SK-N-MC (cell line): ENCODE measurements at places on chromosomes 2 and 18.

DNA sequence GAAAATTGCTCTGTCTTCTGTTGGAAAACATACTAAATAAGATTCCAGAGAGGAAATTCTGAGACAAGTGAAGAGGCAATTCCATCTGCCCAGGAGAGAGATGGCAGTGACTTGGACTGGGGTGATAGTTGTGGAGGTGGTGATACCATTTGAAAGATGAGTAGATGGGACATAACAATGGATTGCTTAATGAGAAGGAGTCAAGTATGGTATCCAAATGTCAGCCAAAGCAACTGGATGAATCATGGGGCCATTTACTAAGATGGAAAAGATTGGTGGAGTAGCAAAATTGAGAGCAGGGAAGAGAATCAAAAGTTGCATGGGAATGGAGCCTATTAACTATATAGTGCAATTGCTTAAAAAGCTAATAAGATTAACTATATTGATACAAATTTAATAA lies 222.1 kb downstream of the ETAA1 start:
- DNase-seq: no peak

- no peak for DNase-seq
Observed at GRCh38 chr18:13835202-13835601, 11.3 kb downstream of the MC5R start.

DNA sequence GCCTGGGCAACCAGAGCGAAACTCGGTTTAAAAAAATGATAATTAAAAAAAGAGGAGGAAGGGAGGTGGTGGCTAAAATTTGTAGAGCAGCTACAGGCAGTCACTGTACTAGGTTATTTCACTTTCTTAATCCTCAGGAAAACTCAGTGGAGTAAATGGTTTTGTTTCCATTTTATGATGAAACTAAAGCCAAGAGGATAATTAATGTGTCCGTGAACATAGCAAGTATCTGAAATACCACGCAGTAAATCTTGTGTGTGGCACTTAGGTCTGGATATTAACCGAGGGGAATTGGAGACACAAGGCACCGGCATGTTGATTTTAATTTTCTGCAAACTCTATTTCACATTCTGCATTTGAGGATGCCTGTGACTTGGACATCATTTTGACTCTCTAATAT lies 14.5 kb downstream of the SH3BP4 start:
- DNase-seq: no peak

DNA sequence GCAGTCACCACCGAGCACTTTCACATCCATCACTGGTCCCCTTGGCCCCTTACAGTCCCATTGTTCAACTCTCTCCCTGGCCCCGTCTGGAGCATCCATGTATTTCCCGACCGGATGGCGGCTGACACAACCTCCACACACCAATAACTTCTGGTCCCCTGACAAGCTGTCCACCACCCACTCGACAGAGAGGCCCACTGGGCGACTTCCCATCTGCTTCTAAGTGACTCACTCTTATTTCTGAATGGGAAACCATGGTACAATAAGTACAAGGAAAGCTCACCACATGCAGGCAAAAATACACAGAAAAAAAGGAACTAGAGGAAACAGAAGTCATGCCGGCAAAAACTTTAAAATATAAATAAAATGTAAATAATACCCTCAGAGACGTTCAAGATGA lies 82.9 kb upstream of the RAB12 start:
- no peak for DNase-seq

DNA sequence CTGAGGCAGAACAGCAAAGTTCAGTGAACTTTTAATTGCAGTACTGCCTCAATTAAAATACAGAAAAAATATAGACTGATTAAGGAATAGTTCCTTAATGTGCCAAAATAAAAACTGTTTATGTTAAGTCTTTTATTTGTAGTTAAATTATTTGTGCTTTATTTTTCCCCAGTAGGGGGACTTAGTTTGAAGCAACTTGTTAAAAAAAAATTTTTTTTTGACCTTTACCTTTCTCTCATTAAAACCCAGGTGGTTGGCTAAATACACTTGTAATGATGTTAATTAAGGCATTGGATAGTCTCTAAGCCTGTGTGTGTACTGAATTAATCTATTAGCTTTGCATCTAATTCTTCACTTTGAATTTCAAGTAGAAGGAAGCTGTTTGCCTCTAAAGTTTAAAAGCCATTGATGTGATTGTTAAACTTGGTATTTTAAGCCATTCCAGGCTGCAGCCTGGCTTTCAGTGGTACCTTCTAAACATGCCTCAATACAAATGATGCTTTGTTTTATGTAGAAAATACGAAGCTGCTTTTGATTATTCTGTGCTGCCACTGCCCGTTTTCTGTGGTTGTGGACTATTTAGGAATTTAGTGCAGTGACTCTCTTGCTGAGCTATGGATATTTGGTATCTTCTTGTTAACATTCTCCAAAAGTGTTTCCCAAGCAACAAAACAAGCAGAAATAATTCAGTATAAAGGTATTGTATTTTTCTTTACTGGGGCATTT lies 102.9 kb downstream of the TANC1 start:
- DNase-seq: no peak

DNA sequence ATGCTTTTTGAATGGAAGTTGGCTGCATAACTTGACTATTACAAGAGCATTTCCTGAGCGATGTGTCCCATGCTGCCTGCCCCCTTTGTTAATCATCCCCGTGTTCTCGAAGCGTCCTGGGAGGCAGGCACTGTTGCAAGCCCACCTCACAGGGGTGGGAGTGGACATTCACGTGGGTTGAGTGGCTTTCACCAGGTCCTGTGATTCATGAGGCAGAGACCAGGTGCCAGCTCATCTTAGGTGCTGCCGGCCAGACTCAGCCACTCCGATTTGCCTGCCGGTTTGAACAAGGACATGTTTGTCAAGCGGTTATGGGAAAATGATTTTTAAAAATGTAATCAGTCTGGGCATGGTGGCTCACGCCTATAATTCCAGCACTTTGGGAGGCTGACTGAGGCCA lies 112.5 kb downstream of the ZNF532 start:
- DNase-seq: no peak

- no peak for DNase-seq
Observed at GRCh38 chr2:68283419-68283812, 31.1 kb upstream of the PPP3R1 start.

GRCh38 chr18:55331301-55331700 lies 256.7 kb downstream of the TCF4 start:
- DNase-seq: no peak

DNA sequence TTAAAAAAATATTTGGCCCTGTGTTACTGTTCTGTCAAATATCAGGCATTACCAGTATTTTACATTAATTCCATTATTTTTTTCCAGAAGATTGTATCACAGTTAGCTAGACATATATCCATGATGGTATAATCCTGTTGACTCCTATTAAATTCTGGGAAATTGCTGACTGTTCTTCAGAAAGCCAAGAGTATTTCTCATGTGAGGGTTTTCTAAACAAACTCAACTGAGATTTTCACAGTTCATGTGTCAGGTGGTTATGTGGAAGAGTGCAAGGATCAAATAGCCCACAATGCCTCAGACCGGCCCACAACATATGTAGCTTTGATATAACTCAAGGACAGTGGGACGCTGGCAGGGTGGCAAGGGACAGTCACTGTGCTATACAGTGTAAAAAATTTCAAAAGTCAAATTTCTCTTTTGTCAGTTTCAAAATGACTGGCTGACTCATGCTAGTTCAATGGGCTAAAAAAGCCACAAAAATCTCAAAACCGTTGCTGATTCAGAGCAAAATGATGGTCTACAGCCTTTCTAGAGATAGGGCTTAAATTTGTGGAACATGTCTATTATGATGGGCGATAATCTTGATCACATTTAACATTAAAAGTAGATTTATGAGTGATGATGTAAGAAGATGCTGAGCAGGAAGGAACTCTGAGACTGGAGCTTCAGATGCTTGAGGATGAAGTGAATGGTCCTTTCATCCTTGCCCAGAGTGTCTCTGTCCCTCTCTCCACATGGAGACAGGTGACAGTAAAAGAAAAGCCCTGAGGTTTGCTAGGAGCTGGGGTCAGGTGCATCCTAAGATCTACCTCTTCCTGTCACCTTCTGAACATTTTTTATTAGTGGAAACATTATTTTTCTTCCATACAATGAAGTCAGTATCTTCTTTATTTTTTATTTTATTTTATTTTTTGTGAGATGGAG lies 175.8 kb upstream of the PIEZO2 start:
- DNase-seq: no peak

- DNase-seq: no peak
Observed at GRCh38 chr2:1780693-1781092, 36.4 kb upstream of the PXDN start.

- DNase-seq: no peak
Observed at GRCh38 chr18:49021076-49021432, 70.3 kb upstream of the SMAD7 start.

- no peak for DNase-seq
Observed at GRCh38 chr2:42557306-42557705, 11.1 kb upstream of the MTA3 start.

- no peak for DNase-seq
Observed at GRCh38 chr2:37615804-37616676, 55.4 kb downstream of the CDC42EP3 start.

GRCh38 chr2:10413991-10414451 lies 34.1 kb downstream of the ODC1 start:
- DNase-seq: no peak

DNA sequence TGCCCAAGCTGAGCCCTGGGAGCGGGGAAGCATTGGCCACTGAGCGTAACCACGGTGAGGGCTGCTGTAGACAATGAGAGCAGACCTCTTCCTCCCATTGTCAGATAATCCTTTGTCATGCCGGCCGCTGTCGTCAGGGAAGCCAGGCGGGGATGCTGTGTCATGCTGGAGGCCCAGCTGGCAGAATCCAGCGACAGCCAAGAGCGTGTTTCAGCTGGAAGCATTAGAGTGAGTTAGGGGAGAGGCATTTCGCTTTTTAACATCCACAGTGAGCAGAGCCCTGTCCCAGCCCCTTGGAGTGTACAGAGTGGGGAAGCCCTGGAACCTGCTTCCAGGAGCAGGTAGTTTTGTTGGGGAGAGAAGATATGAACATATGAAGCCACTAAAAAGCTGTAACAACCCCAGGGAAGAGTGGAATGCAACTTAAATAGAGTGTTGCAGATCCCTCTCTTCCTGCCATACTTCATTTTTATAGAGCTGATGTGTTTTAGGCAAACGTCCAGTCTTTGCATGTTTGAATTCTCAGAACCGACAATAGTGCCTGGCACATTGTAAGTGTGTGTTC lies 7.0 kb downstream of the CTIF start:
- no peak for DNase-seq

DNA sequence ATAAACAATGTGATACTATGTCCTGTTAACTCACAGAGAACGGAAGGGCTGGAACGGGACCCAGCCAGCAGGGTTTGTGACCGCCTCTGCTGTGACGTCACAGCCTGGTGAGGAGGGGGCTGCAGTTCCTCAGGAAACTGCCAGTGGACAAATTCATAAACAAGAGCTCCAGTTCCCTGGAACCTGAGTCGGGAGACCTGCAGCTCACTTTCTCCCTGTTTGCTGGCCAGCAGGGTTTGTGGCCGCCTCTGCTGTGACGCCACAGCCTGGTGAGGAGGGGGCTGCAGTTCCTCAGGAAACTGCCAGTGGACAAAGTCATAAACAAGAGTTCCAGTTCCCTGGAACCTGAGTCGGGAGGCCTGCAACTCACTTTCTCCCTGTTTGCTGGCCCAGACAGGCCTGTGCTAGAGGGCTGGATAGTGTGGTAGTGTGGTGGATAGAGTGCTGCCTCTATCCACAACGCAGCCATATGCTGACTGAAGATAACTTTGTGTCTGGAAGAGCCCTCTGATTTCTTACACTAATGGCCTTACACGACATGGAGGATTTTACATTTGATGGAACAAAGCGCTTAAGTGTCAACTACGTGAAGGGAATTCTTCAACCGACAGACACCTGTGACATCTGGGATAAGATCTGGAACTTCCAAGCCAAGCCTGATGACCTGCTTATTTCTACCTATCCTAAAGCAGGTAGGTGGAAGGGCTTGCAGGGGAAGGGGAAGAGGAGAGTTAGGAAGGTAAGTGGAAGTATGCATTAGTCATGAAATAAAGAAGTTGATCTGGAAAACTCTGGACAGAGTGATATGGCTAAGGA lies at the start of gene SULT1C4:
SULT1C4 (plus strand) TSS at position 140 of the 816 bp plus-strand sequence; CDS start at position 524, 384 bp downstream.
- DNase-seq: no peak

DNA sequence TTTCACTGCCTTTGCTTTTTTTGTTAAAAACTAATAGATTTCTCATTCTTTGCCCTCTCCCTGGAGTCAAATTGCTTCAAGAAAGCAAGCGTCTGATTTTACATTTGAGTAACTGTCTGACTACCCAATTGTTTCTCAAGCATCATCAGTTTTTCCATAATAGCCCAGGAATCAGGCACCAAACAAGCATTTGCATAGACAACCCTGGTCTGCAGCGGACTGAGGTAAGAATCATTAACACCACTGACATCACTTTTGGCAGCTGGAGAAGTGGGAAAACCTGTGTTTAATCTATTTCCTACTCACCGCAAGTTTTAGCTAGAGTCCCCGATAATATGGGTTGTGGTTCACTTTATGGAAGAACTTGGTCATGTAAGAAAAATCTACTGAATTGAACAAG lies 55.7 kb downstream of the IRS1 start:
- no peak for DNase-seq
